IPS-NIHi11 (cell line): ENCODE measurements at places on chromosomes 16 and 17.

- no peak for DNase-seq
Measured at GRCh38 chr17:8806926-8807550, 7.9 kb upstream of the MFSD6L start.

DNA sequence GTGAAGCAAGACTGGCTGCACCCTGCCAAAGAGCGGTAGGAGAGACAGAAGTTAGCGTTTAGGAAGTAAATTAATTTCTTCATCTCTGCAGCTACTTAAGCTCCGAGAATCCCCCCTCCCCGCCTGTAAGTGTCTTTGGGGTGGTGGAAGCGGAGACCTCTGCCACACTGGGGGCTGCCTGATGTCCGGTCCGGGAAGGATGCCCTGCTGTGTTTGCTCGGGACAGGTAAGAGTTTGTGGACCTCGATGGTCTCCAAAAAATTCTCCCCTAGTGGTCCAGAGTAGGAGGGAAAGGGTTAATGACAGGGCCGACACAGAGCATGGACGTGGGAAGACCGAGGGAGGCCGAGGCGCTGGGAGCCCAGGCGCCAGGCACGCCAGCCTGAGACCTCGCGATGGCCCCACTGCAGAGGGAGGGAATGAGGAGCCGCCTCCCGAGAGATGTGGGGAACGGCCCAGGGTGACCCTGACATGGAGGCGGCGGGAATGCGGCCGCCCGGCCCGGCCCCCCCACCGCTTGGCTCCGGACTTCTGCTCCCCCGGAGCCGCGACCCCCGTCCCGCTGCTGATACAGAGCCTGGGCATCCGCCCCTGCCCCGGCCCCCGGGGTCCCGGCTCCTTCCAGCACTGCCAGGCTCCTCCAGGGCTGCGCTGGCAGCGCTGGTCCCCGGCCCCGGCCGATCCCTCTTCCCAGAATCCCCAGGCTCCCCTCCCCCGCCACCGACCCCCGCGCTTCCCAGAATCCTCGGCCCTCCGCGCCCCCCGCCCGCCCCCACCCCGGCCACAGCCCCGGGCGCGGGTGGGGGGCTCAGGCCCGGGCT lies 680 bp downstream of the ZNF629 start:
- DNase-seq, result peak; percentile 87

- peak; percentile 98 for DNase-seq
Measured at GRCh38 chr17:81927653-81928543, at the start of gene MAFG. TSS of gene MAFG (minus strand) at chr17:81927735. CDS start at chr17:81923185, 4,550 bp downstream.

DNA sequence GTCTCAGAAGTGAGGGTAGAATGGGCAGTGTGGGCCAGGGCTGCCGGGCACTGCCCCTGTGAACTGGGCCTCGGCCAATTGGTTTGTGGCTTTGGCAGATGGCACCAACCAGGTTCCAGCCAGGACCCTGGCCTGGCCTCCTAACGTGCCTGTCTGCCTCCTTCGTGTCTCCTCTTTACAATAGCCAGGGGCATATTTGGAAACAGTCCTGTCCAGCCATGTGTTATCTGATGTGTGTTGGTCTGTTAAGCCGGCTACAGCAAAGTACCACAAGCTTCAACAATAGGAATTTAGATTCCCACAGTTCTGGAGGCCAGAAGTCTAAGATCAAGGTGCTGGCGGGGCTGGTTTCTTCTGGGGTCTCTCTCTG lies 14.6 kb downstream of the CRISPLD2 start:
- DNase-seq, result no peak

DNA sequence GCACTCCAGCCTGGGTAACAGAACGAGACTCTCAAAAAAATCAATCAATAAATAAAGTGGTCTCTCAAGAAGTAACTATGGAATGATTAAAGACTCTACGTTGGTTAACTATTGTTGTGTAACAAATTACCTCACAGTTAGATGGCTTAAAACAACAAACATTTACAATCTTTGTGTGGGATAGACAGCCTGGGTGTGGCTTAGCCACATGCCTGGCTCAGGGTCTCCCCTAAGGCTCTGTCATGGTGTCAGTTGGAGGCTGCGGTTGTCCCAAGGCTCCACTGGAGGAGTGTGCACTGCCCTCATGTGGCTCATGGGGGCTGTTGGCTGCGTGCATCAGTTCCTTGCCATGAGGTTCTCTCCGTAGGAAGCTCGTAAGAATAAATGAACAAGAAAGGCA lies 294.5 kb downstream of the SNX29 start:
- DNase-seq, result peak; percentile 71

GRCh38 chr17:40076591-40076990 lies 13.8 kb downstream of the THRA start:
- DNase-seq, result no peak
